GM10248 (cell line): ENCODE measurements at places on chromosomes 11 and 22.

DNA sequence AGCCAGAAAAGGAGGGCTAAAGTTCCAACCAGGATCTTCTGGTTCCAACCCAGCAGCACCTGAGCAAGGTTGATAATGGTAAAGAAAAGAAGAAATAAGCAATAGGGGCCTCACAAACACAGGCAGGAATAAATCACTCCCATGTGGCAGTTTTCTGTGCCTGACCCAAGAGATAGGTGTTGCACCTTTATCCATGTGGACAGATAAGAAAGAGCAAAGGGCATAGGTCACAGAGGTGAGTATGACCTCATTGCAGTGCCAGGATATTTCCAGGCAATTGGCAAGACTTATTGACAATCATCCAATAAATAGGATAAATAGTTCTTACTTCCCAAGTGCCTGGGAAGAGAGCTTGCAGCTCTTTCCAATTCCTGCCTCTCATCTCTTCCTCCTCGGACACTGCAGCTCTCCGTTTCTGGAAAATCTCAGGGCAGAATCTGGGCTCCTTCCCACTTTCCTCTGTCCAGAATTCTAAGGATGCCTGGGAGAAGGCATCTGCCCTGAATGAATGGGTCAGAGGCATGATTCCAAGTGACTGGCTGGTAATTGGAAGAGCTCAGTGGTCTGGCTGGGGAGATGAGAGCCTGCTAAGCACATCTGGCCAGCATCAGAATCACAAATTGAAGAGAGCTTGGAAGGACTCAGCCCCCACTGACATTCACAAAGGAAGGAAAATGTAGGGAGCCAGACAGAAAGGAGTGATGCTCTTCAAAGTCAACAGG lies 14.5 kb upstream of the LRRC55 start:
- no peak for DNase-seq

DNA sequence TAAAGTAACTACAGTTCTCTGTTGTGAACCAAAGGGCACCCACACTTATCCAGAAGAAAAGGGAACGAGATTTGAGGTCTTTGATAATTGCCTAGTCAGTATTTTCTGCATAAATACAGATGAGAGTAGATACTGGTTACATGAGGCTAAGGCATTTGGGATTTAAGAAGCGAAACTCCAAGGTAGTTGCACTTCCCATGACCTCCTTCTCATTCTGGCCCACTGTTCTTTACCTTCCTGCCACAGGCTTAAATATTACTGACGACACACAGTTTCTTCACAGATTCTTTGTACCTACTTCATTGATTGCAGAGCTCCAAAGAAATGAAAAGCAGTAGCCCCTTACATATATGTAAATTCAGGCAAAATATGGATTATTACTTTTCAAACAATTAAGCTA lies 915.3 kb downstream of the LRRC4C start:
- DNase-seq, result no peak

DNA sequence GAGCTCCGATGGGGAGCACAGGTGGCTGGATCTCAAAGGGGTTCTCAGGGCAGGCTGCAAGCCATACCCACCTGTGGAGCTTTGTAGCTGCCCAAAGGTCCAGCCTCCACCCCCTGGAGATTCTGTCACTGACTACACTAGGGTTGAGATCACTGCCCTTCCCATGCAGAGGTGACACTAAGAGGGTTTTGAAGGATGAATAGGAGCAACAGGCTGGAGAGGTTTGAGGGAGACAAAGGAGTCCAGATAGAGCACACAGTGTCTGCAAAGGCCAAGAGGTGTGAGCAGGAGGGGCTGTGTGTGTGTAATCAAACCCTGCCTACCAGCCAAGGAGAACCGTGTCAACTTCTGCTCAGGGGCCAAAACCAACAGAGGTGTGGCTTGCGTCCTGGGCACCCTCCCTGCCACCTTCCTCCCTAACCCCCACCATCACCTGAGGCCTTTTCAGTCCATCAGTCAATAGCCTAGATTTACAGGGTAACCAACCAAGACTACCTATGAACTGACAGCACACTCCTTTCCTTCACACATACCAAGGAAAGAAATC lies 43.0 kb upstream of the WNT11 start:
- DNase-seq, result no peak

- no peak for DNase-seq
Observed at GRCh38 chr22:19719050-19719482, 4.3 kb upstream of the GP1BB start.

GRCh38 chr11:61368646-61369045 lies 6.5 kb downstream of the TMEM138 start:
- no peak for DNase-seq

DNA sequence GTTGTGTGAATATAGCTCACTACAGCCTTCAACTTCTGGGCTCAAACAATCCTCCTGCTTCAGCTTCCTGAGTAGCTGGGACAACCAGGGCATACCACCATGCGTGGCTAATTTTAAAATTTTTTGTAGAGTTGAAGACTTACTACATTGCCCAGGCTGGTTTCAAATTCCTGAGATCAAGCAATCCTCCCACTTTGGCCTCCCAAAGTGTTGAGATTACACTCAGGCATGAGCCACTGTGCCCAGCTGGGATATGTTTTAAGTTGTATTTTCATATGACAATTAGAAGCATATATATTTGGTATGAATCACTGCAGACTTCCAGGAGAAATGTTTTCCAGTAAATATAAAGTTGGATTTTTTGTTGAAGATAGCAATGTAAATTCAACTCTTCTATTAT lies 15.4 kb downstream of the DDX10 start:
- no peak for DNase-seq

GRCh38 chr22:38751422-38752346 lies 4.1 kb downstream of the SUN2 start:
- DNase-seq, result peak; percentile 84

GRCh38 chr22:38718414-38718813 lies 12.7 kb downstream of the GTPBP1 start:
- DNase-seq, result no peak

- DNase-seq, result no peak
Observed at GRCh38 chr11:130330101-130330684, 15.5 kb upstream of the ZBTB44 start.
